ENCODE measurements at places on chromosomes 2 and 18.

DNA sequence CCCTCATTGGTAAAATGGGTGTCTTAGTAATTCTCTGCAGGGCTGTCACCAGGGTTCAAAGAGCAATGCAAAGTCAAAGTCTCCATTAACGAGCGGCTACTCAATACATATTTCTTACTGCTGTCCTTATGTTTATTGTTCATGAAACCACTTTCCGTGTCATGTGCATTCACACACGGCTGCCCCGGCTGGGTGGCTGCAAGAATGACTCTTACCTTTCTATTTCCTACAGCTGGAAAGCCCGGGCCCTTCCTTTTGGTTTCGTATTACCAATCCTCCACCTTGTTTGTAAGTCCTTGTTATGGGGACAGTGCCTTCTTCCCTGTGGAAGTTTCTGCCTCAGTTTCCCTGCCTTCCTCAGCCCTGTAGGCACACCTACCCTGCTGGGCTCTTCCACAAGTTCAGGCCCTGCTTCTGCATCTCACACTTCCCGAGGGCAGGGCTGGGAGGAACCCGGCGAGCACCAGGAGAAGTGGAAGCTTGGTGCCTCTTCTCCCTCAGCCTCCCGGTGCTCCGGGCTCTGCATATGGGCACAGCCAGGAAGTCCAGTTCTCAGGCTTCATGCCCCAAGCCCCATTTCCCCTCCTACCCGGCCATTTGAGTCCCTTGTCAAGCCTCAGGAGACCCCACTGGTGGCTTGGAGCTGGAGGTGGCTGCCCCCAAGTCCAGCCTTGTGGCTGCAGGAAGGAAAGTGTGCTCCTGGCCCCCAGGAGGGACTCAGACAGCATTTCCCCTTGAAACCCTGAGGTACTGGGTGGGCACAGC lies 18.7 kb upstream of the ACKR3 start:
- DNase-seq, result no peak

- DNase-seq, result no peak
Measured at GRCh38 chr18:13136056-13136903, 82.3 kb upstream of the LDLRAD4 start.

GRCh38 chr18:32380559-32380958 lies 90.1 kb downstream of the GAREM1 start:
- DNase-seq, result no peak

DNA sequence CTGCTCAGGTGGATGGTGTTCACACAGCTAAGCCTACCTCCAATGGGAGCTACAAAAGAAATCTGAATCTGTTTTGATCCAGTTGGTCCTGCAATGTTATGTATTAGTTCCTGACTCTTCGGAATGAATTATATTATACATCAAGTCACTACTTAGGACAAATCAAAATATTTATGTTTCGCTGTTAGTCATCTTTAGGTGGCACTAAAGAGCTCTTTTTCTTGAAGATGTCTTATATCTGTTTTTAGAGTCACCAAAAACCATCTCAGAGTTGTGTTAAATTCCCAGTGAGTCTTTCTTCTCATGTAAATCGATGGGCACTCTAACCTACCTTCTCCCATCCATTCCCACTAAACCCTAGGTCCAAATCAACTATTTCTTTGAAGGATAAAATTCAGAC lies 2.2 kb downstream of the DNER start:
- DNase-seq, result no peak

Data from activated gamma-delta T cell treated with anti-CD3 and anti-CD28 coated beads, Interleukin-2, amount 50 U/mL, for 16 hours (primary cell).